Hematopoietic multipotent progenitor cell treated with erythropoietin and hydrocortisone succinate and interleukin-3 and kit ligand, for 4 days (in vitro differentiated cells): ENCODE measurements at places on chromosomes 16 and 17.

- DNase-seq = peak; percentile 45
Measured at GRCh38 chr16:4316108-4316863, 419 bp downstream of the GLIS2 start.

DNA sequence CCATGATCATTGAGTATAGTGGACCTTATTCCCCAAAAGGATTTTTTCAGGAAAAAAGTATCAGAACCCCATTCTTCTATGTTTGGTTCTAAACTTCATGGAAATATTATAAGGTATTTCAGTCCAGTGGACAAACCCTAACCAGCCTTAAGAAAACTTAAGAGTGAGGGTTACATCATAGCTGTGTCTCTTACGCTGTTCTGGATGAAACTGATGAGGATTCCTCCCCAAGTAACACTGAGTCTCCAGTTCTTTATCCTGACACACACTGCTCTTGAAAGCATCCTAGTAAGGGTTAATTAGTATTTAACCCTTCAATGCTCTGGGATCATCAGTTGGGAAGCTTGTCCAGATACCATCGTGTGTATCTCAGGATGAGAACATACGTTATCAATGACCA, 5.0 kb downstream of the LYRM1 start:
- DNase-seq = no peak

- peak; percentile 85 for DNase-seq
Measured at GRCh38 chr17:35486920-35487732, 38.6 kb upstream of the SLFN13 start.

DNA sequence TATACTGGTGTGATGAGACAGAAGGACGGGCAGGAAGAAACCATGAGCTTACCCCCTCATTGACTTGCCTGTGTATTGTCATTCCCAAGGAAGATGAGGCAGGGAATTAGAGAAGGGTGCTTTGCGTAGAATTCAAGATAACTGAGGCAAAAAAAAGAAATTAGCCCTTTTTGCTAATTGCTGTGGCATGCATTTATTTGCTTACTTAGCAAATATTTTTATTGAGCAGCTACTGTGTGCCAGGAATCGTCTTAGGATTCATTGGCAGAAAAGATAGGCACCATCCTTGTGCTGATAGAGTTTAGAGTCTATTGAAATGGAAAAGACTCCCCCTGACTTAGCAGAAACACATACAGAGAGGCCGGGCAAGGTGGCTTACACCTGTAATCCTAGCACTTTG, 541.9 kb downstream of the TMEM114 start:
- DNase-seq = no peak

- DNase-seq = peak; percentile 55
Measured at GRCh38 chr17:46964315-46965265, 14.5 kb downstream of the RPRML start.

DNA sequence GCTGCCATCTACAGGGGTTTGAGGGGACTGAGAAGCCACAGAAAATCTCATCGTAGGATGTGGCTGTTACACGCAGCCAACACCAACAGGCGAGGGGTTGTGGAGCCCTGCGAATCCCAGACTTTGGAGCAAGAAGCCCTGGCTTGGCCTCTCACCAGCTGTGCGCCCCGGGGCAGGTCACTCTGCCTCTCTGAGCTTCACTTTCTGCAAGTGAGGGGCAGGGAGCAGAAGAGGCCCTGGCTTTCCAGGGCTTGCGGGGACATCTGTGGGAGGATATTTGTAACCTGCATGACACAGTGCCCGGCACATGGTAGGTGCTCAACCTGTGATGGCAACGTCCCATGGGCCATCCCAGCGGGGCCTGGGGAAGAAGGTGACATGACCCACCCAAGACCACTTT, 32.9 kb upstream of the CIBAR2 start:
- DNase-seq = no peak

- peak; percentile 17 for DNase-seq
Measured at GRCh38 chr16:31537362-31538242, 9.9 kb downstream of the AHSP start.

DNA sequence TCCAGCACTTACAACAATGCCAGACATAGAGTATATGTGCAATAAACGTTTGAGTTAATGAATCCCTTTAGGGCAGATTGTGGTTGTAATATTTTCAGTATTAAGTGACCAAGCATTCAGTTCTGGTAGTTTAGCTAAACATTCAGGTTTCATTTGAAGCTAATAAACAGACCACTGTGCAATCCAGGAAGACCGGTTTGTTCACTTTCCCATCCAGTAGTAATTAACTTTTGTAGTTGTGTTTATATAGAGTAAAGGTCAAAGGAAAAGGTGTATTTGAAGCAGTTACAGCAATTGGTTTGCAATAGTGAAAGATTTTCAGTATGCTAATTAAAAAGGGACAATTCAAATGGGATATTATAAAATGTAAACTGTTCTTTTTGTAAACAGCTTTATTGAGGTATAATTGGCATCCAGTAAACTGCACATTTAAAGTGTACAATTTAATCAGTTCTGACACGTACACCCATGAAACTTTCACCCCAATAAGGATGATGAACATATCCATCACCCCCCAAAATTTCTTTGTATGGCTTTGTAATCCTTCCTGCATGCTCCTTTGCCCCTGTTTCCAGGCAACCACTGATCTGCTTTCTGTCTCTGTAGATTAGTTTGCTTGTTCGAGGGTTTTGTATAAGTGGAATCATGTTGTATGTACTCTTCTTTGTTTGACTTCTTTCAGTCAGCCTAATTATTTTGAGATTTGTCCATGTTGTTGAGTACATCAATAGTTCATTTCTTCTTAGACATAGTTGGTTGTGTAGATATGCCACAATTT, 26.3 kb downstream of the MRTFB start:
- DNase-seq = no peak

GRCh38 chr16:11238272-11239202, 17.5 kb downstream of the SOCS1 start:
- no peak for DNase-seq

DNA sequence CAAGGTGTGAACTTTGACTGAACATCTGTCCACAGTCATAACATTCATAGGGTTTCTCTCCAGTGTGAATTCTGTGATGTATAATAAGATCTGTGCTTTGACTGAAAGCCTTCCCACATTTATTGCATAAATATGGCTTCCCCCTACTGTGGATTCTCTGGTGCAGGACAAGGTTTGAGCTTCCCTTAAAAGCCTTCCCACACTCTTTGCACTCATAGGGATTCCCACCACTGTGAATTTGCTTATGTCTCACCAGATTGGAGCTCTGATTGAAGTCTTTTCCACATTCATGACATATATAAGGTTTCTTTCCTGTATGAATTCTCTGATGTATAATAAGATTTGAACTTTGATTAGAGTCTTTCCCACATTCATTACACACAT, 8.3 kb downstream of the ZNF594 start:
- DNase-seq = no peak

DNA sequence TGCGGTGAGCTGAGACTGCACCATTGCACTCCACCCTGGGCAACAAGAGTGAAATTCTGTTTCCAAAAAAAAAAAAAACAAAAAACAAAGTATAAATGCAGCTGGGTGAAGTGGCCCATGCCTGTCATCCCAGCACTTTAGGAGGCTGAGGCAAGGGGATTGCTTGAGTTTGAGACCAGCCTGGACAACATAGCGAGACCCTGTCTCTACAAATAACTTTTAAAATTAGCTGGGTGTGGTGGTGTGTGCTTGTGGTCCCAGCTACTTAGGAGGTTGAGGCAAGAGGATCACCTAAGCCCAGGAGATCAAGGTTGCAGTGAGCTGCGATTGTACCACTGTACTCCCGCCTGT, 10.1 kb upstream of the STX4 start:
- no peak for DNase-seq

GRCh38 chr17:81909966-81910839, 996 bp downstream of the PCYT2 start:
- DNase-seq = peak; percentile 53

- no peak for DNase-seq
Measured at GRCh38 chr17:34393401-34393800, 30.4 kb upstream of the CCL1 start.

- no peak for DNase-seq
Measured at GRCh38 chr17:5759501-5759925, 175.2 kb upstream of the NLRP1 start.

- peak; percentile 41 for DNase-seq
Measured at GRCh38 chr16:47467501-47467900, 6.4 kb downstream of the PHKB start.

GRCh38 chr16:81647527-81647926, 131.6 kb upstream of the PLCG2 start:
- DNase-seq = no peak

GRCh38 chr16:89845417-89845816, 17.1 kb downstream of the SPIRE2 start:
- DNase-seq = peak; percentile 35

DNA sequence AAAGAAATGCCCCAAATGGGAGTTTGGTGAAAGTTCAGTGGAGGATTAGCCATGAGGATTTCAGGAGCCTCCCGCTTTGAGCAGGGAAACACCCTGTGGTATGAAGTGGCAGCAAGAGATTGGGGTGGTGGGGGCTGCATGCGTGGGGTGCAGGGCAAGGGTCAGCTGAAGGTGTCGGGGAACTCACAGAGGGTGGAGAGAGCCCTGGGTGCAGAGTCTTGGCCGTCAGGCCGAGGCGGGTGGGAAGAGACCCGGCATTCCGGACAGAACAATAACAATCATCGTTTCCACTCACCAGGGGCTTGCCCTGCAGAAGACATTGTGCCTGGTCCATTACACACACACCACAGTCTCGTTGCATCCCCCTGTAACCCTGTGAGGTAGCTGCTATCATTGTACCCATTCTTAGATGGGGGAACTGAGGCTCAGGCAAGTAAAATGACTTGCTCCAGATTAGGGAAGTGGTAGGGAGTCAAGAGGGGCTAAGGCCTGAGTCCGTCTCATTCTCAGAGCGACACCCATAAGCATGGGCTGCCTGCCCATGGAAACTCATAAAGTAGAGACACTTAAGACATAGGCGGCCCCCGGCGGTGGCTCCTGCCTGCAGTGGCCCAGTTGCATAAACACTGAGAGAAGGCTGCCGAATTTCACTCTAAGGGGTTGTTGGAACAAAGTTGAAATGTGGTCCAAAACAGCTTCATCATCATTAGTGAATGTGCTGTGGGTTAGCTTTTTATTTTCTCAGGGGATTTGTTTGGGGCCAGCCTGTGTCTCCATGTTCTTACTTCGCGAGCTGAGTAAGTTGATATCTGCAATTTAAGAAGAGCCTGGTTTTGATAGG, 93.3 kb downstream of the CMIP start:
- DNase-seq = peak; percentile 20

DNA sequence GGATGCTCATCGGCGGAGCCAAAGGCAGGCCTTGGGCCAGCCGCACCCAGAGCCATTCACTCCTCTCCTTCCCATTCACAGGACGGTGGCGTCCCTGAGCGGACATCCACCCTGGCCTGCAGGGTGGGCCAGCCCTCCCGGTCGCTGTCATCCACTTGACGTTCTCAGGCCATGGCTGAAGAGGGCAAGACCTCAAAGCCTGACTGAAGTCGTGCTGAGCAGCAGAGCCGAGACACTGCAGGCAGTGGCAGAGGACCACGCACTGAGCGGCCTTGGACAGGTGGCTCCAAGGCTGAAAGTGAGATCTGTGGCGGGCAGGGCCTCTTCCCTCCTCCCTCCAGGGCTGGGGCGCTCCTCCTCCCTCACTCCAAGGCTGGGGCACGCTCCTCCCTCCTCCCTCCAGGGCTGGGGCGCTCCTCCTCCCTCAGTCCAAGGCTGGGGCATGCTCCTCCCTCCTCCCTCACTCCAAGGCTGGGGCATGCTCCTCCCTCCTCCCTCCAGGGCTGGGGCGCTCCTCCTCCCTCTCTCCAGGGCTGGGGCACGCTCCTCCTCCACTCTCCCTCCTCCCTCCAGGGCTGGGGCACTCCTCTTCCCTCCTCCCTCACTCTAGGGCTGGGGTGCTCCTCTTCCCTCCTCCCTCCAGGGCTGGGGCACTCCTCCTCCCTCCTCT, 24.1 kb downstream of the GNPTG start:
- no peak for DNase-seq

- no peak for DNase-seq
Measured at GRCh38 chr17:38996660-38997337, 29.6 kb upstream of the FBXO47 start.

- no peak for DNase-seq
Measured at GRCh38 chr16:28107232-28107631, 43.7 kb upstream of the GSG1L start.

GRCh38 chr17:58136669-58137279, 11.4 kb upstream of the OR4D1 start:
- DNase-seq = peak; percentile 20

GRCh38 chr16:346587-346986, 5.9 kb downstream of the AXIN1 start:
- DNase-seq = no peak

DNA sequence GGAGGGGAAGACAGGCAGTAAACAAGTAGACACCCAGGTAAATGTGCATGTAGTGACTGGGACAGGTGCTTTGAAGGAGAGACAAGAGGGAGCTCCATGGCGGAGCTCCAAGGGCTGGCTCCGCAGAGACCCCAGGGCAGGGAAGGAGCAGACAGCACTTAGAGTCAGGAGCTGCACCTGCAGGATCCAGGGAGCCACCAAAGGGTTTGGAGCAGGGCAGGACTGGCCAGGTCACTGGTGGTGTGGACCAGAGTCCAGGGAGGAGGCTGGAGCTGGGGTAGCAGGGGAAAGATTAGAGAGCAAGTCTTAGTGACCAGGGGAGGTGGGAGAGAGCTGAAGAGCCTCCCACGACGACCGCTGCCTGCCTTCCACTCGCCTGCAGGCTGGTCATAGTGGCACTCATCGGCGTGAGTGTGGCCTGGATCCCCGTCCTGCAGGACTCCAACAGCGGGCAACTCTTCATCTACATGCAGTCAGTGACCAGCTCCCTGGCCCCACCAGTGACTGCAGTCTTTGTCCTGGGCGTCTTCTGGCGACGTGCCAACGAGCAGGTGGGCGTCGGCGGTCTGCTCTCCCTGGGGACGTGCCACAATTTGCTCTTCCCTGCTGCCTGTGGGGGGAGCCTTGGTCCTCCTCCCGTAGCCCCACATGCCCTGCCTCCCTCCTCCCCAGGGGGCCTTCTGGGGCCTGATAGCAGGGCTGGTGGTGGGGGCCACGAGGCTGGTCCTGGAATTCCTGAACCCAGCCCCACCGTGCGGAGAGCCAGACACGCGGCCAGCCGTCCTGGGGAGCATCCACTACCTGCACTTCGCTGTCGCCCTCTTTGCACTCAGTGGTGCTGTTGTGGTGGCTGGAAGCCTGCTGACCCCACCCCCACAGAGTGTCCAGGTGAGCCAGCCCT, 14.7 kb upstream of the FAM83G start:
- peak; percentile 32 for DNase-seq

GRCh38 chr17:4463818-4464476, 30.2 kb downstream of the SPNS3 start:
- DNase-seq = no peak

GRCh38 chr17:49637050-49637449, 40.8 kb downstream of the SPOP start:
- DNase-seq = no peak

- DNase-seq = no peak
Measured at GRCh38 chr17:58321571-58322525, 6.7 kb downstream of the TSPOAP1 start.

GRCh38 chr17:40022497-40022896, 7.3 kb downstream of the CSF3 start:
- no peak for DNase-seq

- no peak for DNase-seq
Measured at GRCh38 chr17:12118617-12119016, 97.9 kb downstream of the MAP2K4 start.
